ENCODE measurements at places on chromosomes 6 and 20. TPM values are rescaled to one million over a fixed set of nuclear protein-coding genes. Genes with fewer than 3 reads are reported as not detected.

Gene LRFN2
- total RNA-seq = not detected

GRCh38 chr20:56422076-56422823 is 10.2 kb downstream of the CASS4 start:
- DNase-seq = no peak
- H3K36me3 ChIP-seq = no peaks in the 10 kb centered on the region
- H3K27me3 ChIP-seq = no peaks in the 10 kb centered on the region
- no peak overlapping the region for H3K27ac ChIP-seq
- no peaks in the 10 kb centered on the region for H3K4me1 ChIP-seq
- H3K4me3 ChIP-seq = no peak overlapping the region

- H3K27me3 ChIP-seq = no peaks in the 10 kb centered on the region
- no peak for DNase-seq
- H3K4me3 ChIP-seq = no peak overlapping the region
Measured at GRCh38 chr20:47066484-47067270, 172.0 kb downstream of the EYA2 start.

Gene TRIM15
- total RNA-seq = 8.3 TPM
